ENCODE measurements at places on chromosomes 5 and 9.

- DNase-seq: no peak
Observed at GRCh38 chr5:168654211-168654721, 75.1 kb upstream of the PANK3 start.

DNA sequence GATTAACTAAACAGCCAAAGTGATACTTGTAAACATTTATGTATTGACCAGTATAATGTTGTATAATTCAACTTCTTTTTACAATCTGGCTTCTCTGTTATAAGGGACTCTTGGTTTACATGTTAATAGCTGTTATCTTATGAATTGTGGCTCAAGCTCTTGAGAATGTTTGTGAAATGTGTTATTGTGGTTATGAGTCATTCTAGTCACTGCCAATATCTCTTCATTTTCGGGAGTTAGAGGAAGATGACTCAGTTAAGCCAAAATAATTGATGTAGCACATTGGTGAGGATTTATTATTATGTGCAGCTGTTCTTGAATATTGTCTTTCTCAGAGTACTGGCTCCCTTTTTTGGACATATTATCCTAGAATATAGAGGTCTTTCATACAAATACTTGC is 655.2 kb upstream of the RIOK2 start:
- no peak for DNase-seq

DNA sequence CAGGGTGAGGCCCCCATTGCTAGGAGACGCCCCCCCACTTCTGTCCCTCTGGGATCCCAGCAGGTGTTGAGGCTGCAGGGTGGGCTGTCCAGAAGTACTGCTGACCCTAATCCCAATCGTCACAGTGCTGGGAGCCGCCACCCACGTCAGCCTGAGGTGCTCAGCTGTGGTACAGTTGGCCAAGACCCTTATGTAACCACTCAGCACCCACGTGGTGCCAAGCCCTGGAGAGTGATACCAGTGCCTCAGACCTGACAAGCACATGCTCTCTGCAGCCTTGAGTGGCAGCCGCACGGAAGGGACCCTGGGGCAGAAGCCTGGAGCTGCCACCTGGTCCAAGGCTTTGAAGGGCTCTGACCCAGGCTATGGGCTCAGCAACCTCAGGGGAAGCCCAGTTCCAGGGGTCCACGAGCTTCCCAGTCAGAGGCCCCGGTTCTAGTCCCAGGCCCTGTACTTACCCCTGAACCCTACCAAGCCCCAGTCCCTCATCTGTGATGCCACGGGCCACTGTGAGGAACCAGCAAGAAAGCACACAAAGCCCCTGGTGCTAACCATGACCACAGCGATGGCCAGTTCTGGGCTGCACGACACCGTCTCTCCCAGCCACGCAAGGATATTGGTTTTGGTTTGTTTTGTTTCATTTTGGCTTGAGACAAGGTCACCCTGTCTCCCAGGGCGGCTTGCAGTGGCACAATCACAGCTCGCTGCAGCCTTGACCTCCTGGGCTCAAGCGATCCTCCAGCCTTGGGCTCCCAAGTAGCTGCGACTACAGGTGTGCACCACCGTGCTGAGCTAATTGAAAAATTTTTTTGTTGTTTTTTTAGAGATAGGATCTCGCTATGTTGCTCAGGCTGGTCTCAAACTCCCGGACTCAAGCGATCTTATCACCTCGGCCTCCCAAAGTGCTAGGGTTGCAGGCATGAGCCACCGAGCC is 50.7 kb downstream of the DBH start:
- DNase-seq: no peak

- peak; percentile 38 for DNase-seq
Observed at GRCh38 chr5:132272311-132273210, 15.1 kb downstream of the PDLIM4 start.

DNA sequence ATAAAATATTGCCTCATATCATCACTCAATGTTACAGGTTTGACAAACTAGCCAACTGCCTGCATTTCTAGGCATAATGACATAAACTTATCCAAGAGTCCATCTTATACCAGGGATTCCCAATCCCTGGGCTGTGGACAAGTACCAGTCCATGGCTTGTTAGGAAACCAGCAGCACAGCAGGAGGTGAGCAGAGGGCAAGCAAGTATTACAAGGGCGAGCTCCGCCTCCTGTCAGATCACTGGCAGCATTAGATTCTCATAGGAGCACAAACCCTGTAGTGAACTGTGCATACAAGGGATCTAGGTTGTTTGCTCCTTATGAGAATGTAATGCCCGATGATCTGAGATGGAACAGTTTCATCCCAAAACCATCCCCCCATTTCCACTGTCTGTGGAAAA is 144.9 kb downstream of the PRKACG start:
- no peak for DNase-seq

DNA sequence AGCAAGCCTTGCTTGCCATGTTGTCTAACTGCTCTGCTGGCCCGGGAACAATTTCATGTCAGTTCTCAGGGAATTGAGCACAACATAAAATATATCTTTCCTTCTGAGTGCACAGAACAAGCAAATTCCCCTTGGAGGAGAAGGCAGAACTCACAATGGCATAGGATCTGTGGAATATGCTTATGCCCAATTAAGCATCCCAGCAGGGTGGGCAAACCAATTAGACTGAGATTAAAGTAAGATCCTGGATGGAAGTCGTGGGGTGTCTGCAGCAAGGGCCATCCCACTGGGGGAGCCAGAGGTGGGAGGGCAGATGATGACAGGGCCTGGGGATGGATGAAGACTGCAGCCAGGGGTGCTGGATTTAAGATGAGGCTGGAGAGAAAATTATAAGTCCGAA is 114.1 kb downstream of the BRINP1 start:
- no peak for DNase-seq

DNA sequence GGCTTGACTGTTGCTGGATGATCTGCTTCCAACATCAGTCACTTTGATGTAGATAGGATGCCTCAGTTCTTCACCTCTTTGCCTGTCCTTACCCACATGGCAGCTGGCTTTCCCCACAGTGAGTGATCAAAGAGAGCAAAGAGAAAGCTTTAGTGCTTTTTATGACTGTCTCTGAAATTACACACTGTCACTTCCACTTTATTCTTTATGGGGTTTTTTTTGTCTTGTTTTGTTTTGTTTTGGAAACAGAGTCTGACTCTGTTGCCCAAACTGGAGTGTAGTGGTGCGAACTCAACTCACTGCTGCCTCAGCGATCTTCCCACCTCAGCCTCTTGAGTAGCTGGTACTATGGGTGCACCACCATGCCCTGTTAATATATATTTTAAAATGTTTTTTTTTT is 32.4 kb upstream of the C5orf24 start:
- DNase-seq: no peak

- DNase-seq: no peak
Observed at GRCh38 chr9:92952906-92953610, 5.7 kb downstream of the FGD3 start.

DNA sequence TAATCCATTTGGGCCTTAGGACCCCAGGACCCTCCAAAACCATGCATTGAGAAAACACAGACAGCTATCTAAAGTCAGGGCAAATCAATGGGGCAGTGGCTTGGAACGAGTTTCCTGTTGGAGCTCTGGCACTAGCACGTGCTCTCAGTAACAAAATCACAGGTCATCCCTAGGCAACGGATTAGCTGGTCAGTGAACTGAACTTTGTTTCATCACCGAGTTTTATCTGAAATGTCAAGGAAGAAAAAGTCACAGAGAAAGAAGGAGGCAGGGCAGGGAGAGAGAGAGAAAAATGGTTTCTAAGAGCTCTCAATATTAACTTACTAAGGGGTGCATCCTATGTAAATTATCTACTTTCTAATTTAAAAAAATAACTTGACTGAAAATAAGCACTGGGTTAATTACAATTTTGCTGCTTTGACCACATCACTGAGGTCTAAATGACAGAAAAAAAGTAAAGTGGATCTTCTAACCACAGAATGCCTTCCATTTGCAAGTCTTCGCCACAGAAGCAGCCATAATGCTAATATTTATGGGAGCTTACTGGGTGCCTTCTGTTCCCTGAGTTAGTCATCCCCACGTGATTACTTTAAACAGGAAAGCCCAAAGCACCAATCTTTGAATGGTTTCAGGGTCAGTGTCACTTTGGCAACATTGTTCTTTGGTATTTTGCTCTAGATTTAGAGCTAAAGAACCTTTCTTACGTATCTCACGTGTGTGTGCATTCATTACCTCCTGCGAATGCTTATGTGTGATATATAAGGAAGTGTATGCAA is 503.9 kb downstream of the RASEF start:
- DNase-seq: no peak

DNA sequence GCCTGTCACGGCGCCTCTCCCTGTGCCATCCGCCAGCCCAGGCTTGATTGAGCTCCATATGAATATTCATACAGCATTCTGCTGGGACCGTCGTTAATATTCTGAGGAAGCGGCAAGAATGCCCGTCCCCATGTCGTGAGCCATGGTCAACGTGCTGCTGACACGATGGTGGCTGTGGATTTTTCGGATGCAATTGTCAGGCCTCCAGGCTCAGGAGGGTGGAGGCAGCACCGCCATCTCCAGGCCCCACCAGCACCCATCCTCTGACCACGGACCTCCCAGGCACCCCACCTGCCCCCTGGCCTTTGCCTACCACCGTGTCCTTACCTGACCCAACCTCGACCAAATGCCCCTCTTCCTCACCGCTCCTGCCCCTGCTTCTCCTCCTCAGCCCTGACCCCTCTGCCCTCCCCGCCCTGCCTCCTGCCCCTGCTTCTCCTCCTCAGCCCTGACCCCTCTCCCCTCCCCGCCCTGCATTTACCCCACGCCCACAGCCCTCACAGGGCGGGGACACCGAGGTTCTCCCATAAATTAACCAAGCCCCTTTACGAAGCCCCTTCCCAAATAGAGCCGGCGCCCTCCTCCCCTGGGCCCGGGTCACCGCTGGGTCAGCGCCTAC is 9.9 kb downstream of the TMEM250 start:
- no peak for DNase-seq

DNA sequence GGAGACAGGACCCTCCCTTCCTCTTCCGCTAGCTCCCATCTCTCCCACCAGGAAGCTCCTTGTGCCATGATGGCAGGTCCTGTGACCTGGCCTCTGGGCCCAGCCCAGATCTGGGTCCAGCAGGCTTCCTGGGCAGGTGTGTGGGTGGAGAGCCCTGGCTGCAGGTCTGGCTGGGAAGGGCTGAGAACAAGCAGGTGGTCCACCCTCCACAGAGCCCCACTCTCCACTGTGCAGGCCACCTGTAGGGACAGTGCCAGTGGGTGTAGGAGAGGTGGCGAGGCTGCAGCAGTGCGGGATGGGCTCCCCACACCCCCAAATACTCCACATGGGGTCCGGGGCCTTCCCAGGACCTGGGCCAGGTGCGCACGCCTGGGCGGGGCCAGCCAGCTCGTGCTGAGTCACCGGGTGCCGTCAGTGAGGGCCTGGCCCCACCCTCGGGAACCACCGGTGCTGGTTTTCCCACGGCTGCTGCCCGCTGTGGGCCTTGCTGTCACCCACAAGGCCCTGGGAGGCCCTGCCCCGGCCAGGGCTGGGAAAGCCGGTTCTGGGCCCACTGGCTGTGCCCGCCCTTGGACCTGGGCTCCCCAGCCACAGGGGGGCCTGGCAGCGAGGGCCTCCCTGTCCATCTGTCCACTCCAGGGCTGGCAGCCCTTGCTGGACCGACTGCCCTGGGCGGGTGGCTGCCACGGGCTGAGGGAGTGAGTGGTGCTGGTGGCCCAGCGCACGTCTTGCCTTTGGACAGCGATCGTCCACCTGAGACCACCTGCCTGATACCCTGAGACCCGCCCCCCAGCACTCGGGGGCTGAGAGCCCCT is 9.3 kb upstream of the NRARP start:
- no peak for DNase-seq

DNA sequence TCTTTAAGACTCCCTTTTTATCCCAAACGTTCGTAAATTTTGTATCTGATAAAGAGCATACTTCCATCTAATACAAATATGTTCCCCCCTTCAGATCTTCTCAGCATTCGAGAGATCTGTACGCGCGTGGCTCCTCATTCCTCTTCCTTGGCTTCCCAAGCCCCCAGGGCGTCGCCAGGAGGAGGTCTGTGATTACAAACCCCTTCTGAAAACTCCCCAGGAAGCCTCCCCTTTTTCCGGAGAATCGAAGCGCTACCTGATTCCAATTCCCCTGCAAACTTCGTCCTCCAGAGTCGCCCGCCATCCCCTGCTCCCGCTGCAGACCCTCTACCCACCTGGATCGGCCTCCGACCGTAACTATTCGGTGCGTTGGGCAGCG is 19.9 kb downstream of the CDKN2A start:
- DNase-seq: no peak

- DNase-seq: no peak
Observed at GRCh38 chr9:69899491-69899890, 78.9 kb downstream of the CFAP95 start.

- no peak for DNase-seq
Observed at GRCh38 chr5:135214897-135215616, 181.0 kb upstream of the PITX1 start.

GRCh38 chr9:107158321-107158720 is 124.8 kb upstream of the RAD23B start:
- no peak for DNase-seq

DNA sequence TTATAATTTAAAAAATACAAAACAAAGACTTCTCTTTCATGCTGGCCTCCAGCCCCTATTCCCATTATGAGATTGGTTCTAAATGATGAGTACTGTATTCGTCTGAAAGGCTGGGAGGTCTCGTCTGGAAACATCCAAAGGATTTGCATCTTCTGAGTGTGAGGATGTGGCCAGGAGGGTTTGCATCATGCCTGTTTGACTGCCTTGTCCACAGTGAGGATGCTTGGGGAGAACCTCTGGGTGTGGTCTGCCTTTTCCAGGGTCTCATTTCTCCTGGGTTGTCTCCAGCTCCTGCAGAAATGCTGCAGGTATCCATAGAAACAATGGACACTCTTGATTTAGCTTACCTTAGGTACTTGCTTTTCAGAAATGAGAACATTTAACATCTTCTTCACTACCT is 26.4 kb upstream of the CXCL14 start:
- DNase-seq: no peak

DNA sequence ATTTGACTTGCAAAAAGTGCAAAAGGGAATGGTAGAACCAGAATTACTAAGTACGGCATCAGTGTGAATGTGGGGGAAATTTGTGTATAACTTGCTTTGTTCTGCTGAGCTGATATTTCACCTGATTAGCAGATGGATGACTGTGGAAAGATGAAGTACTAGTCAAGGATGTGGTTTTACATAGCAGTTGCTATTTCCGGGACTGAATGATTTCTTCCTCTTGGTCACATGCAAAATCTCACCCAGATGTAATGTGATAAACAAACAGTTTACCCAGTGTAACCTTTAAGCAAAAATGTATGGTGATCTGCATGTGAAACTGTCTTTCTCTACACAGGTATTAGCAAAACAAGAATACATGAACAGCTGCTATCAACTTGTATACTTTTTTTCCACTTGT is 46.1 kb downstream of the DCP2 start:
- DNase-seq: no peak

GRCh38 chr5:128487041-128487440 is 51.0 kb downstream of the FBN2 start:
- no peak for DNase-seq

DNA sequence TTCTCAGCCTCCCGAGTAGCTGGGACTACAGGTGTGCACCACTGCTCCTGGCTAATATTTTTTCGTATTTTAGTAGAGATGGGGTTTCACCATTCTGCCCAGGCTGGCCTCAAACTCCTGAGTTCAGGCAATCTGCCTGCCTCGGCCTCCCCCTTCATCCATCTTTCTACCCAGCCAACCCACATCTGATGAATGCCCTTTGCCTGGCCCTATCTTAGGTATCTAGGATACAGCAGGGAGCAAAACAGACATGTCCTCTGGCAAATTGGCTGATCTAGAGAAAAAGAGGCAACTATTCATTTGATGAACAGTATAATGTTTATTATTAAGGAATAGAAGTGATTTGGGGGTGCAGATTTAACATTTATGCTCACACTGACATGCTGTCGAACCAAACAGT is 123.0 kb downstream of the TRIO start:
- DNase-seq: no peak

All from stimulated activated CD4-positive, alpha-beta T cell treated with anti-CD3 and anti-CD28 coated beads, Interleukin-1b, Interleukin-23, amount 100 ng/mL, for 1 hour (primary cell).